Effector CD4-positive, alpha-beta T cell (primary cell): ENCODE measurements at places on chromosomes 7 and 10.

DNA sequence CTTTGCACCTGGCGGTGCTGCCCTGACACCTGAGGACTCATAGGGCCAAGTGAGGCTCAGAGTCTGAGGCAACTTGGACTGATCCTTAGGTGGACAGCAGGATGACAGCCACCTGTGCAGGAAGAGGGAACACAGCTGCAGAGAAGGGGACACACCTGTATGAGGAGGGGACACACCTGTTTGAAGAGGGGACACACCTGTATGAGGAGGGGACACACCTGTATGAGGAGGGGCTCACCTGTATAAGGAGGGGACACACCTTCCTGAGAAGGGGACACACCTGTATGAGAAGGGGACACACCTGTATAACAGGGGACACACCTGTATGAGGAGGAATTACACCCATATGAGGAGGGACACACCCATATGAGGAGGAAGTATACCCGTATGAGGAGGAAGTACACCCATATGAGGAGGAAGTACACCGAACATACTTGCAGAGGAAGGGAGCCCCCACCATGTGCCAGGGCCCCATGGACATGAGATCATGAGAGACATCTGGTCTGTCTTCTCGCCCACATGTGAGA lies 285.9 kb downstream of the ADARB2 start:
- DNase-seq, result no peak

GRCh38 chr7:22622116-22622785 lies 104.7 kb upstream of the IL6 start:
- DNase-seq, result no peak

GRCh38 chr7:116434820-116435341 lies 64.7 kb upstream of the CAV2 start:
- no peak for DNase-seq

GRCh38 chr7:159310457-159311171 lies 165.9 kb upstream of the VIPR2 start:
- no peak for DNase-seq

GRCh38 chr7:44148961-44149536 lies 7.9 kb upstream of the MYL7 start:
- DNase-seq, result no peak

- no peak for DNase-seq
These were observed 107.4 kb upstream of the LSM8 start for GRCh38 chr7:118076564-118076963.

DNA sequence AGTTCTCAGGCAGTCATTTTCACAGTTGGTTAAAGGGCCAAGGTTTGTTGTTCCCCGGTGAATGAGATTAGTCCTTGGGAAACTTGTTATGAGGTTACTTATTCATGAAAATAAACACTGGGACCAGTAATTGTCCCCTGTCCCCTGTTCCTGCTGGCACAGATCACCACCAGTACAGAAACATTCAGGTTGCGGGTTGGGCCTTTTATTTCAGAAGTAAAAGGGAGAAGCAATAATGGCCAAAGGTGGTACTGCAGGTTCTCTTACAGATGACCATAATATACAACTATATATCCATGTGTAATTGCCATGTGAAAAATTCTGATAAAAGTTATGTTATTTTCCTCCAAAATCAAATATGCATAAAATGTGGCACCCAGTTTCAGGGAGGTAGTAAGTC lies 442.0 kb downstream of the SORCS1 start:
- DNase-seq, result no peak

DNA sequence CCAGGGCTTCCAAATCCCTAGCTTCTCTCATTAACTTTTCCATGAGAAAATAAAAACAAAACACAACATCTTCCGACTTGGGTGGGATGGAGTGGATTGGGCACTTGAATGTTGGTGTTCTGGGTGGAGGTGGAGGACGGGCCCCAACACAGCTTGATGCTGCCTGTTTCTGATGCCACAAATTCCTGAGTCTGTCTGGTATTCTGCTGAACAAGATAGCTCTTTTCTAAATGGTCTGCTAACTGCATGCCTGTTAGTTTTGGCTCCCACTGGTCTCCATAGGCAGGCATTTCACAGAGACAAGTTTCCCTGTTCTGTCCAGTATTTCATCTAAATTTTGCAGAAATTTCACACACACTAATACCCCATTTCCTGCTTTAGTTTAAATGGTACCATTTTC lies 160.9 kb upstream of the FZD8 start:
- DNase-seq, result no peak

- no peak for DNase-seq
These were observed 9.3 kb downstream of the TCAF1 start for GRCh38 chr7:143892527-143893300.

GRCh38 chr7:51850126-51850525 lies 533.5 kb upstream of the COBL start:
- DNase-seq, result no peak

DNA sequence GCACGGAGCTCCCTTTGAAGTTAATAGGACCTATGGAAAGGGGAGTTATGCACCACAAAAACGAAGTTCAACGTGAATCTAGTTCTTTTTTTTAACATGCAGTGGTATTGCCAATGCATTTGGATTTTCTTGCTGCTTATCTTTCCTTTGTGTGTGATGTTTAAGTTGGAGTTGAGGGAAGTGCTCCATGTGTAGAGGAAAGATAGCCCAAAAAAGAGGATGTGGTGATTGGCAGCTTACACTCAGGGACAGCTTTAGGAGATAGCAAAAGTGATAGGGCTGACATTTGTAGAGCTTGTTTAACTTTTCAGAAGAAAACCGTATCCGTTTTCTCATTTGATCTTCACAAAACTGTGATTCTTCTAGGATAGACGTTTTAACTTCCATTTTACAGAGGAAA lies 101.3 kb downstream of the MDFIC start:
- DNase-seq, result no peak

DNA sequence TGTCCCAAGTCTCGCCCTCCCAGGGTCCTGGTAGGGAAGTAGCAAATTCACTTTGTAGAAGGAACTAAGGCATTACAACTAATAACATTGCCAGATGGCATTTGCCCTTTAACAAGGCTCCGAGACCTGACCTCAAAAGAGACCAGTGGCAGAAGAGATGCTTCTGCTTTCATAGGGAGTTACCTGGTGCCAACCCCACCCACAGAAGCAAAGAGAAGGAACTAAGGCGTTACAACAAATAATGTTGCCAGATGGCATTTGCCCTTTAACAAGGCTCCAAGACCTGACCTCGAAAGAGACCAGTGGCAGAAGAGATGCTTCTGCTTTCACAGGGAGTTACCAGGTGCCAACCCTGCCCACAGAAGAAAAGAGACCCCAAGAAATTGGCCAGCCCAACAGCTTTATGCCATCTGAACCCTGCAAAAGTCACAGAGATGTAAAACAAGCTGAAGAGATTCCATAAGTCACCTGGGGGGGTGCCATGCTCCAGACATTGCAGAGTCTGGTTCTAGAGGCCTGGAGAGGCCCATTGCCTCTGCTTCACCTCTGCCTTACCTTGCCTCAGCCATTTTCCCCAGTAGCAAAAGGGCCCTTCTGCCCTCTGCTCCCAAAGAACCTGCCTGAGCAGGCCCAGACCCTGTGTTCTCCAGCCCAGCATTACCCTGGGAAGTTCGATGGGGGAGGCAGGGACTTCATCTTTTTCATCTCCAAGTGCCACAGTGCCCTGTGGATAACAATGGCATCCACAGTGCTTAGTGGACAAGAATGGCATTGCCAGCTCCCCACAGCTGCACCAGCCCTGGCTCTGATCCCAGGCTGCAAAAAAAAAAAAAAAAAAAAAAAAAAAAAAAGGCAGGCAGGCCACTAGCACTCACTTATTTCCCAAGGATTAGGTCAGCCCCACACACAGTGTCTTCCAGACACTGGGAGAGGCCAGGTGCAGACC lies 179.5 kb upstream of the PLXNA4 start:
- no peak for DNase-seq

DNA sequence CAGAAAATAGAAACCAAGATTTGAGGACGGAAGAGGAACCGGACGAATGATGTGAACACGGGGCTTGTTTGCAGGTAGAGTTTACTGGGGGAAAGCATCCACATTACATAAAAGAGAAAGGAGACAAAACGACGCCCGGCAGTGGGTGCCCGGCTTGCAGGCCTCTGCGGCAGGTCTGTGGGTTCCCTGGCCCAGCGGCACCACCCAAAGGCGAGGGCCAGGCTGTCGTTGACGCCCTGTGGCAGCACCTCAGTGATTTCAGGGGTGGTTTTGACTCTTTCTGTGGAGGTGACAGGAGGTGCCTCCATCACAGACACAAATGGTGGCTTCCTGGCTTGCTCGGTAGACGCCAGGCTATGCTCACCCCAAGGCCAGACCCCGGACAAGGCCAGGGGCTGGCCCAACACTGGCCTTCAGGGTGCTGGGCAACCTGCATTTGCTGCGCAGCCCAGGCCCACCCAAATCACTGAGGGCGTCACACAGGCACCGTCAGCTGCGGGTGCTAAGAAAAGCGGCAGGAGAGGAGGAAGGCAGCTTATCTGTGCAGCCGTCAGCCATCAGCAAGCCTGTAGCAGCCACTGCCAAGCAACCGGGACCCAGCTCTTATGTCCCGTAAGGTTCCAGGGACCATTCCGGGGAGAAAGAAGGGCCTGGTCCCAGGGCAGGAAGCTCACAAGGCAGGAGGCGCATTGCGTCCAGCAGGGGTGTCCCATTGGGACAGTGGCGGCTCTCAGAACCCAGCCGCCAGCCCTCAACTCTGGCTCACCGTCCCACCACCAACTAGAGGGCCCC lies 230.3 kb downstream of the PTPRN2 start:
- DNase-seq, result no peak

DNA sequence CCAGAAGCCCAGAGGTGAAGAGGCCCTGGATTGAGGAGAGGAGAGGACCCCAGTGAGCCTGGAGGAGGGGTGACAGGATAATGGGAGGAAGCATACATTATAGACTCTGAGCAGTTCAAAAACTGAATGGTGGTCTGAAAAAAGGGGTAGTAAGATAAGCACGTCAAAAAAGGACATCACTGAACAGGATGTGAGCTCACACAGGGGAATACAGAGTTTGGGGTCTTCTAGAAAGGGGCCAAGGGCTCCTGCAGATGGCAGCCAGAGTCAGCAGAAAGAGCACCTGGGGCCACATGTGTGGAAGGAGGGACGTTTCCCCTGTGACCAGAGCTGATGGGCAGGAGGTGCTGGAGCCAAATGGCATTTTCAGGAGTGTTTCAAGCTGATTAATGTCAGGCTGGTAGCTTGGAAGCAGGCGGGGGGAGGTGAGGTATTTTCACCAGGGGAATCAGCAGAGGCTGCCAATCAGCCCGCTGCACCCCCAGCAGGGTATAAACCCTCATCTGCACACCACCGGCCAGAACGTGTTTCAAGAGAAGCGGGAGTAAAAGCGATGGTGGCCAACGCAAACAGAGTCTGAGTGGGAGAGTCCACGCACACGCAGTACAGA lies 85.8 kb downstream of the TNS3 start:
- DNase-seq, result no peak

DNA sequence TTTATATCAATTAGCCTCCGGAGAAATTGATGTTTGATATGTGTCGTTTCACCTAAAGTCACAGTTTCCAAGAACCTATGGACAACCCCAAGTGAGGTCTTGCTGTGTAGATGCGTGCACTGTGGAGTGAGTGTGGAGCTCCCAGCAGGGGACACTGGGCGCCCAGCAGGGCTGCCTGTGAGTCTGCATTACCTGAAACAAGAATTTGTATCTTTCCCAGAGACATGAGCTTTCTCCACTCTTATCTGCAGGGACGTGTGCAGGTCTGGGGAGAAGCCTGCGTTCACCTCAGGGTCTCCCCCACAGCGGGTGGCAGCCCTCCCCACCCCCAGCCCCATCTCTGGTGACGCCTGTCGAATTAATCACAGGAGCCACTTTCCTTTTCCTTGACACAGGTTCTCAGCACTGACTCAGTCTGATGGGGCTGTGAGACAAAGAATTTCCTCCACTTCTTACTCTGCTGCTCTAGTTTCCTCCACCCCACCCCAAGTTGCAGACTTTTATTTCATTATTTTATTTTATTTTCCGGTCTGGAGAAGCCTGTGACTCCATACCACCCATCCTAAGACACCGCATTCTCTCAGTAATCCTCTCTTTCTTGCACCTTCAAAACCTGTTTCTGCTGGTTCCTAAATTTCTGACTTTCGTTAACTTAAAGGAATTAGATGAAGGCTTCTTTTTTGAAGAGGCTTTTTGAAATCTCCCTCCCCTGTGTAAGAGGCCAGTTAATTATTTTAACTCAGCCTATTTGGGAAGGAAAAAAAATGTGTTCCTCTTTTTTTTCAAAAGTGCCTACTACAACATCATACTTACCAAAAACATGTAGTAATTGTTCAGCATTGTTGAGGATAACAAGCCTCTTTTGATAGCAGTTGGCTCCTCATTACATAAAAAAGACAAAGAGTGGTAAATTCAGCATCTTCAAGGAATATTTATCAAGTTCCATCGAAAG lies 17.0 kb upstream of the INSIG1 start:
- DNase-seq, result no peak

DNA sequence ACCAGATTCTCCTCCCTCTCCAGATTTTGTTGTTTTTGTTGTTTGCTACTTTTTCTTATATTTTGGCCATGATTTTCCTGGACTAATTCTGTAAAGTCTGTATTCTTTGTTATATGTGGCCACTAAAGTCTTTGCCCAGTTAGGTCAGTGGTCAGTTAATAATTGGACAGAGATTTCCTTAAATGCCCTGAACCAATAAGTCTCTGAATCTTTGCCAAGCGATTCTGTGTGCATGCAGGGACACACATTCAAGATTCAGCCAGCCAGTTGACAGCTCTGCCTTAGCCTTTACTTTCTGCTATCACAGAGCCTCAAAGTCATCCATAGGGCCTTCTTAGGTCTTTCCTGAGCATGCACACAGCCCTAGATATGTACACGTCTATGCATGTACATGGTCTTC lies 11.0 kb upstream of the COL17A1 start:
- DNase-seq, result no peak

DNA sequence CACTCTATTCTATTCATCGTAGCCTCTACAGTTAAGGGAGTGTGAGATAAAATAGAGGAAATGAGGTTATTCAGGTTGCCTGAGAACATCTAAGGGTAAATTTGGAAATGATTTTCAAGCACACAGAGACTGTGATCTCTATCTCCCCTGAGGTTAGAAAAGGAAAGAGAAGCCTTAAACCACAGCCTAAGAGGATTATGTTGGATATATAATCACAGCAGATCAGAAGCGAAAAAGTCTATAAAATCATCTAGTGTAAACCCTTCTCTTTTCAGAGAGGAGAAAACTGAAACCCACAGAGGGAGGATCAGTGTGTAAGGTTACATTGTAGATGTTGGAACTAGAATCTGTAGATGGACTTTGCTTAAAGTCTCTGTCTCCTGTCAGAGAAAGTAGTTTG lies 90.6 kb upstream of the SEMA3E start:
- DNase-seq, result no peak

DNA sequence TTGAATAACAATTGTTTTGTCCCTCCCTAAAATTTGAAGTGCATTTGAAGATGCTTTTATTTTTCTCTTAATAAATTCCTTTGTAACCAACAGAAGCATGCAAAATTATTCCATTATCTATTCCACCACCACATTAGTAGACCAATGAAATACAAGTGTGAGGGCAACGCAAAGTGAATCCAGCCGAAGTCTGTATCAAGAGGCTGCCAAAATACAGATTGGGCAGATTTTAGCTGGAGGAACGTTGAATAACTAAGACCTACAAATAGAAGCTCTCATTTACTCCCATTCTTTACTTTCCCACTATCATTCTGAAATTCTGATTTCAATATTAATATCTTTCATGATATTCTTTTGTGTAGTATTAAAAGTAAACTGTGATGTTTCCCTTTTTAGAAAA lies 233.7 kb downstream of the BMPER start:
- DNase-seq, result no peak

GRCh38 chr10:34813626-34814222 lies 1.4 kb downstream of the PARD3 start:
- no peak for DNase-seq
